Fibroblast of lung (primary cell): ENCODE measurements at places on chromosomes 1 and 21.

- no peak for DNase-seq
These were observed 469.6 kb downstream of the NPHP4 start for GRCh38 chr1:5522531-5523145.

- no peak for DNase-seq
These were observed 2.0 kb upstream of the C1orf174 start for GRCh38 chr1:3902111-3902511.

- DNase-seq: peak; percentile 69
These were observed 2.7 kb downstream of the CSRP1 start for GRCh38 chr1:201504179-201504631.

DNA sequence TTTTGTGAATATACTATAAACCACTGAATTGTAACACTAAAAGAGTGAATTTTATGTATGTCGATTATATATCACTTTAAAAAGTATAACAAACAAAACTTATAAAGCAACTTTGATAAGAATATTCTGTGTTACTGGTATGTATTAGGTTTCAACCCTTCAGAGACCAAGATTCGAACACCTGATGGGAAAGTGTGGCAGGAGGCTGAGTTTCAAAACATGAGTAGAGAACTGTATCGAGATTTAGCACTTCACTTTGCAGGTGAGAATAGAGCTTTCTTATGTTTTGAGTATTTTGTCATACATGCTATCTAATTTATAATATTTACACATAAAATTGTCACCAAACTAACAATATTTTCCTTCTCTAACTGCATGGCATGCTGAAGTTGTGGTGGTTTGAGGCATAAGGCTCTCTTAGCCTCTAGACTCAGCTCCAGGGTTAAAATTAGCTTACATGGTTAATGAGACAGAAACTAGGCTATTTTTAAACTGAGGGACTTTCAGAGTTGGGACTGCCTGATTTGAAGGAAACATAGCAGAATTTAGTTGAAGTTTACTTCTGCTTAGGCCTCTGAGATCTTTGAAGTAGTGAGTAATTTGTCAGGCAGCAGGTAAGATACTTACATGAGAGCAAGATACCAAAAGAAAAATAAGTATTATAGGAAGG lies 48.6 kb downstream of the CEP350 start:
- peak; percentile 5 for DNase-seq

DNA sequence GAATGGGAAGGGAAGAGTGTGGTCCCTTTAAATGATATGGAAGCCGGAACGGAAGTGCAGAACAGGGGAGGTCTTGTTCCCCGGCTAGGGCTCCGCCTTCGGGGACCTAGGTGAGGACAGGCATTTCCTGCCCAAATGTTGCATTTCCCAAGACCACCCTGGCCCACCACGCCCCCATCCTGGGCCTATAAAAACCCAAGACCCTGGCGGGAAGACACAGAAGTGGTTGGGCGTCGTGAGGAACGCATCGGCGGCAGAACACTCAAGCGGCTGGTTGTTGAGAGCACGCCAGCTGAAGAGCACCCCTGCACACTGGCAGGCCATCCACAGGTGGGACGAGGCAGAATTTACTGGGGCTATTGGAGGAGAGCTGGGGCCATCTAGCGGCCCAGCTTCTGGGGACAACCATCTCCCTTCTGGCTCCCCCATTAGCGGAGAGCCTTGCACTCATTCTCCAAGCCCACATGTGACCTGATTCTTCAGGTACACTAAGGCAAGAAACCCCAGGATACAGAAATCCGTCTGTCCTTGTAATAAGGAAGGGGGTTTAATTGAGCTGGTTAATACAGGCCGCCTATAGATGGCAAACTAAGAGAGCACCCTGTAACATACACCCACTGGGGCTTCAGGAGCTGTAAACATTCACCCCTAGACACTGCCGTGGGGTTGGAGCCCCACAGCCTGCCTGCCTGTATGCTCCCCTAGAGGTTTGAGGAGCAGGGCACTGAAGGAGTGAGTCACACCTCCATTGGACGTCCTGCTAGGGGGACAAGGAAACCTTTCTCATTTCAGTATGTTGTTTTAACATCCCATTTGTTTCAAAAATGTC lies 1327.9 kb downstream of the BRINP3 start:
- no peak for DNase-seq

GRCh38 chr1:58704616-58705021 lies 4.8 kb upstream of the MYSM1 start:
- DNase-seq: no peak

- no peak for DNase-seq
These were observed 306.6 kb downstream of the PCP4 start for GRCh38 chr21:40173816-40174215.
